ENCODE measurements at places on chromosomes 6 and 20. TPM values are rescaled to one million over a fixed set of nuclear protein-coding genes. Genes with fewer than 3 reads are reported as not detected.

- no peak overlapping the region for H3K4me3 ChIP-seq
- no peak overlapping the region for H3K27ac ChIP-seq
- H3K27me3 ChIP-seq, result no peaks in the 10 kb centered on the region
- DNase-seq, result no peak
Observed at GRCh38 chr6:15257357-15258132, 11.7 kb downstream of the JARID2 start.

SLC22A16 gene
- not detected for total RNA-seq

DNA sequence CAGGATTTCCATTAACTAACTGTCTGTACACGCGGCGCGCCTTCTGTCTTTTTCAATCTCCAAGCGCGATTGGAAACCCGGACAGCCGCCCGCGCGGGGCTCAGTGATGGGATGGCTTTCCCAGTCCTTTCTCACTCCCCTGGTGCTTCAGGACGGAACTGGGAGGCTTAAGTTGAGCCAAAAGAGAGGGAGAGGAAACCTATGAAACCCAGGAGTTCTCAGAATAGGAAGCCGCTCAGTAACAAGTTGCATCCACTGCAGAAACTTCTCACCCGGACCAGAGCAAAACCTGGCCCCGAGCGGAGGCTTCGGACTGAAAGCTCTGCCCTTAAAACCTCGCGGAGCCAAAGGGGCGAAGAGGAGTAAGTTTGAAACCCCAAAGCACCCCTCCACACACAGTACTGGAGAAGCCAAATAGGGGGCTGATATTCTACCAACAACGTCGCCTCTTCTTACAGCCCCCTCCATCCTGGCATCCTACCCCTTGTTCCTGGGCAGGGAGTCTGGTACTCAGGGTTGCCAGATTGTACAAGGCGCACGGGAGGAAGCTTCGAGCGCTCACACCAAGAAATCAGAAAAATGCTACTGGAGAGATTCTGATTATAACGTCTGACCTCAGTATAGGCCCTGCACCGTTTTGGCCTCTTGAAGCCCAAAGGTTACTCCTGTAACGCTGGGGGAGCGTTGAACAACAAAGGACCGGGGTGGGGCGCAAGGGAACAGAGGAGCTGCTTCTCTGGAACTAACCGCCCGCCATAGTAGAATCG lies 906 bp upstream of the COL12A1 start:
- no peaks in the 10 kb centered on the region for H3K27me3 ChIP-seq
- H3K4me3 ChIP-seq, result peak overlapping the region; percentile 85
- no peaks in the 10 kb centered on the region for H3K36me3 ChIP-seq
- peak overlapping the region; percentile 93 for H3K27ac ChIP-seq
- DNase-seq, result no peak

PROCR gene
- total RNA-seq, result 44.3 TPM

GRCh38 chr6:41683273-41683522 lies 44.9 kb downstream of the MDFI start:
- H3K27me3 ChIP-seq, result no peaks in the 10 kb centered on the region
- peak overlapping the region; percentile 52 for H3K4me3 ChIP-seq
- peak overlapping the region; percentile 56 for H3K27ac ChIP-seq

GRCh38 chr6:119036081-119036480 lies 42.4 kb downstream of the FAM184A start:
- peaks cover 32% of the 10 kb centered on the region for H3K4me1 ChIP-seq
- H3K4me3 ChIP-seq, result no peak overlapping the region
- H3K36me3 ChIP-seq, result no peaks in the 10 kb centered on the region
- H3K27me3 ChIP-seq, result no peaks in the 10 kb centered on the region
- no peak overlapping the region for H3K27ac ChIP-seq

DNA sequence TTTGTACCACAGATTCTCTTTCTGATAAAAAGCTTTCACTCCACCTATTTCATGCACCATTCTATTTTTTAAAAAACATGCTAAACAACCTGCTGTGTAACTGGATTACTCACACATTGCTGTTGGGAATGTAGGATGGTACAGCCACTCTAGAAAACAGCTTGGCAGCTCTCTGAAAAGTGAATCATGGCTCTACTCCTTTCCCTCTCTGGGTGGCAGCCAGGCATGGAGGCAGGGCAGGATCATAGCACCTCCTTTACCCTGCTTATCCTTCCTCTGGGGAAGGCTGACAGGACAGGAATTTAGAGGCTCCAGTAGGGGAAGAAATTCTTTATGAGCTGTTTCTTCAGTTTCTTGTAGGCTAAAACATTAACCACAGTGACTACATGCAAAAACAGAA lies 6.7 kb upstream of the VNN2 start:
- no peak overlapping the region for H3K4me3 ChIP-seq
- H3K27ac ChIP-seq, result no peak overlapping the region
- H3K36me3 ChIP-seq, result no peaks in the 10 kb centered on the region
- no peaks in the 10 kb centered on the region for H3K27me3 ChIP-seq
- no peak for DNase-seq

- no peaks in the 10 kb centered on the region for H3K4me1 ChIP-seq
- DNase-seq, result no peak
- no peaks in the 10 kb centered on the region for H3K27me3 ChIP-seq
- H3K4me3 ChIP-seq, result no peak overlapping the region
- no peaks in the 10 kb centered on the region for H3K36me3 ChIP-seq
Observed at GRCh38 chr20:2283706-2284423, 11.9 kb upstream of the TGM3 start.

GRCh38 chr6:83978324-83978734 lies 55.2 kb upstream of the MRAP2 start:
- no peaks in the 10 kb centered on the region for H3K27me3 ChIP-seq
- no peak overlapping the region for H3K4me3 ChIP-seq
- no peaks in the 10 kb centered on the region for H3K36me3 ChIP-seq

- no peak overlapping the region for H3K27ac ChIP-seq
- no peak overlapping the region for H3K4me3 ChIP-seq
- no peaks in the 10 kb centered on the region for H3K4me1 ChIP-seq
- no peaks in the 10 kb centered on the region for H3K27me3 ChIP-seq
Observed at GRCh38 chr6:167988154-167988495, 9.3 kb upstream of the KIF25 start.

- no peak overlapping the region for H3K27ac ChIP-seq
- no peaks in the 10 kb centered on the region for H3K27me3 ChIP-seq
- H3K36me3 ChIP-seq, result no peaks in the 10 kb centered on the region
- peaks cover 5% of the 10 kb centered on the region for H3K4me1 ChIP-seq
- no peak overlapping the region for H3K4me3 ChIP-seq
Observed at GRCh38 chr6:77930382-77930781, 277.5 kb downstream of the MEI4 start.

SLC22A7 gene
- not detected for total RNA-seq

- H3K4me1 ChIP-seq, result peaks cover 13% of the 10 kb centered on the region
- no peaks in the 10 kb centered on the region for H3K36me3 ChIP-seq
- no peaks in the 10 kb centered on the region for H3K27me3 ChIP-seq
- H3K27ac ChIP-seq, result no peak overlapping the region
- no peak overlapping the region for H3K4me3 ChIP-seq
- DNase-seq, result no peak
Observed at GRCh38 chr6:108132863-108133262, 33.0 kb upstream of the NR2E1 start.

DNA sequence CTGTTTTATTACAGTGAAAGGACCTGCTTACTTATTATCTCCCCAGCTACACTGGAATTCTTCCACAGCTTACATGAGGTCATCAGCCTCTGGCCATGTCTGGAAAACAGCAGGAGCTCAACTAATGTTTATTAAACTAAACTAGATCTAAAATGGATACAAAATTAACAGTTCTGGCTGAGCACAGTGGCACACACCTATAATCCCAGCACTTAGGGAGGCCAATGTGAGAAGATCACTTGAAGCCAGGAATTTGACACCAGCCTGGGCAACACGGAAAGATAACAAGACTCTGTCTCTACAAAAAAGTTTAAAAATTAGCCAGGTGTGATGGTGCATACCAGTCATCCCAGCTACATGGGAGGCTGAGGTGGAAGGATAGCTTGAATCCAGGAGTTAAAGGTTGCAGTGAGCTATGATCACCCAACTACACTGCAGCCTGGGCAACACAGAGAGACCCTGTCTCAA lies 220.8 kb upstream of the MARCKS start:
- peaks cover 33% of the 10 kb centered on the region for H3K4me1 ChIP-seq
- DNase-seq, result no peak
- no peaks in the 10 kb centered on the region for H3K27me3 ChIP-seq
- no peaks in the 10 kb centered on the region for H3K36me3 ChIP-seq
- no peak overlapping the region for H3K4me3 ChIP-seq
